ENCODE measurements at places on chromosomes 7 and 10.

DNA sequence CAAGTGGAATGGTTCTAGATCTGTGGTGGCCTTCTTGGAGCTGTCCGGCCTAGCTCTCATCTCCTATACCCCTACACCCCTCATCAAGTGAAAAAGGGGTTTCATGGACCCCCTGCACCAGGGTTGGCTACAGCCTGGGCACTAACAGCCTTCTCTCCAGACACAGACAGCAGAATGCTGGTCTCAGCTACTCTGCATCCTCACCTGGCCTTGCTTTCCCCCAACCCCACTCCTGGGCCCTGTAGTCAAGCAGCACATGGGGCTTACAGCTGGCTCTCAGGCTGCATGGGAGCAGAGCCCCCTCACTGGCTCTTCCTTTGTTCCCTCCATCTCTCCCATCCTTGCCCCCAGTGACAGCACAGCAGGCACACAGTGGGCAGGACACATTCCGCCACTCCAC lies 20.8 kb upstream of the TMEM273 start:
- DNase-seq: no peak

DNA sequence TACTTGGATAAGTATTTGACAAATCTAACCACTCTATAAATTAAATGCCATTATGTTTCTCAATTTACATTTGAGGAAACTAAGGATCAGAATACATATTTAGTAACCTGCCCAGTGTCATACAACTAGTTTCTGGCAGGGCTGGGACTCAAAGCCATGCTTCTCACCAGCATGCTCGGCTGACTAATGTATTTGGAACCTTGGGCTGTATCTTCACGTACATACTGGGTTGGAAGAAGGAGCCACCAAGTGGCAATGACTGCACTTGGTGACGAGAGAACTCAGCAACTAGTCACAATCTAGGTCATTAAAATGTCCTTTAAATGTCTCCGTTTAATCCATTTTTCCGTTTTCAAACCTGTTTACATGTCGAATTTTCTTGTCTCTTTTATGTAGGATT lies 42.9 kb downstream of the CHRM2 start:
- DNase-seq: no peak

DNA sequence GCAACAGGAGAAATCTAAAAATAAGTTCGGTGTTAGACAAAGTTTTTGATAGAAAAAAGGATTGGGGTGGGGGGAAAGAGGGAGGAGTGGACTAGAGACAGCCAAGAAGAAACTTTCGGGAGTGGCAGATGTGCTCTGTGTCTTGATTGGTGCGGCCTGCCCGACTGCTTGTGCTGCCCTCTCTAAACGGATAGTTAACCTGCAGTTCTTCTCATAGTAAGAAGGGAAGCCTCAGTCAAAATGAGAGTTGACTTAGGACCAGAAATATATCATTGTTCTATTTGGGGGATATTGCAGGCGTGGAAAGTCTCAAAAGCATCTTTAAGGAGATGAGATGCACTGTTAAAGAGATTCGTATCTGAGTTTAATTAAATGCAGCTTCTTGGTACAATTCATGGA lies 39.3 kb downstream of the UBE3C start:
- DNase-seq: no peak

GRCh38 chr10:32210306-32211045 lies 136.5 kb downstream of the EPC1 start:
- no peak for DNase-seq

GRCh38 chr7:44963364-44964290 lies 15.2 kb downstream of the MYO1G start:
- peak; percentile 51 for DNase-seq

GRCh38 chr10:111079781-111080180 lies 3.0 kb downstream of the ADRA2A start:
- no peak for DNase-seq

GRCh38 chr7:2524808-2525657 lies 5.5 kb downstream of the LFNG start:
- DNase-seq: no peak

DNA sequence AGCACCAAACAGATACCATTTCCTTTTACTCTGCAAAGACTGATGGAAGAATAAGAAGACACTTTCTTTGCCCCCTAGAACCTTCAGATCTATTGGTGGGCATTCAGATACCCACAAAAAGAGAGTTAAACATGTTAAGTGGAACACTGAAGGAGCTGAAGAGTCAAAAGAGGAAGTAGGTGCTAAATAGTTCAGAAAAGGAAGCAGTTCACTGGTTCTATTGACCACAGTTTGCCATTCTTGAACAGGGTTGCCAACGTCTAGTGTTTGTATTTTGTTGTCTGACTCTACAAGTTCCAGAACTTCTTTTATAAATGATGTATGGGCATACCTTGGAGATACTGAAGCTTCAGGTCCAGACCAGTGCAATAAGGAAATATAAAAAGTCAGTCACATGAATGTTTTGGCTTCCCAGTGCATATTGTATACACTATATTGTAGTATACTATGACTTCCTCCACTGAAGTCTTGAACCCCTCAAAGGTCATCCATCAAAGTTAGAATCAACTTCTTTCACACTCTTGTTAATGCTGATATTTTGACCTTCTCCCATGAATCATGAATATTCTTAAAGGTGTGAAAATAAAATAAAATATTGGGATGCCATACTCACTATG lies 47.5 kb upstream of the AGR3 start:
- no peak for DNase-seq

- no peak for DNase-seq
Measured at GRCh38 chr7:132412435-132412834, 163.8 kb downstream of the PLXNA4 start.

DNA sequence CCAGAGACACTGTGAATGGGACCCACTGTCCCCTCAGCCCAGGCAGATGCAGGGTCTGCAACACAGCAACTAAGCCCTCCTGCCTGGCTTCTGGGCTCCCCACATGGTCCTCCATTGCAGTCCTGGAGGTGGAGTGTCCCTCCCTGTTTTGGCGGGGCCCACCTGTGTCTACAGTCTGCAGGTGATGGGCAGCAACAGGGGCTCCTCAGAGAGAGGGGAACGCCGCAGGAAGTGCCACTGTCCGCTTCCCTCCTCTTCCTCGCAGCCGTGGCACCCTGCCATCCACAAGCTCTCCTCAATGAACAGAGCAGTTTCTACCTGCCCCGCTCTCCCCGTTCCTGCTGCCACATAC lies 9.3 kb downstream of the CAMK2G start:
- DNase-seq: no peak

GRCh38 chr10:35986756-35987502 lies 344.8 kb upstream of the FZD8 start:
- DNase-seq: no peak

DNA sequence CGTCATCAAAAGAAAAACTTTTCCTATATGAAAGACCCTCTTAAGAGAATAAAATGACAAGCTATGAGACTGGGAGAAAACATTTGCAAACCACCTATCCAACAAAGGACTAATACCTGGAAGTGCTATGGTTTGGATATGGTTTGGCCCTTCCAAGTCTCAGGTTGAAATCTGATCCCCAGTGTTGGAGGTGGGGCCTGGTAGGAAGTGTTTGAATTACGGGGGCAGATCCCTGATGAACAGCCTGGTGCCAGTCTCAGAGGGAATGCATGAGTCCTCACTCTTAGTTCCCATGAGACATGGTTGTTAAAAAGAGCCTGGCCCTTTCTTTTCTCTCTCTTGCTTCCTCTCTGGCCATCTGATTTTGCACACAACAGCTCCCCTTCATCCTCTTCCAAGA lies 6.3 kb downstream of the ALDH18A1 start:
- DNase-seq: no peak

DNA sequence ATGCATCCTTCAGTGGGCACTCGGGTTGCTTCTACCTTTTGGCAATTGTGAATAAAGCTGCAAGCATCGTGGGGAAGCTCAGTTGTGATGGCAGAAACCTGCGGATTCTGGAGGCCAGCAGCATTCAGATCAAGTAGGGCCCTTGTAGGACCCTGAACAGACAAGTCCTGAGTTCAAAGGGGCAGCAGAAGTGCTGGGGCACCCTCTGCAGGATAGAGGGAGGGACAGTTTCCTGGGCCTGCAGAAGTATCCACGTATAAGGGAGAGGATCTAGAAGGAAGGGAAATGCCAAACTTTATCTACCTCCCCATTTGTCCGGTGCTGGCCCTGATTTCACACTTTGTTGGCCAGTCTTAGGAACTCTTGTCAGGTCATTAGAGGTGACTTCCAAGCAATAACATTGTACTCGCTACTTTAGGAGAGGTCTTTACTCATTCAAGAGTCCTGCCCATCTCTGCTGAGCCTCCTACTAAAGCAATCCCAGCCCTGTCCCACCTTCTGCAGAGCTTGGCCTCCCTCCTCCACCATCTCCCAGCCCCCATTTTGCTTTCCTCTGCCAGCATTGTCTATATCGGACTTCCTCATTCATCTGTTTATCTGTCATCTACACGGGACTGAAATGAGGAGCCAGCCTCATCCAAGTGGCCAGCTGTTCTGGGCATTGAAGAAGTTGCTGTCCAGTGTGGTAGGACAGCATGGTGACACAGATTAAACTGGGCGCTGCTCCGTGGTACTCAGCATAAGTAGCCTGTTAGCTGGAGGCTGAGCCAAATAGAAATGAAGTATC lies 26.6 kb upstream of the R3HCC1L start:
- DNase-seq: no peak

Measured in stimulated activated effector memory CD8-positive, alpha-beta T cell treated with anti-CD3 and anti-CD28 coated beads, Interleukin-12 subunit alpha, Interleukin-12 subunit beta, amount 100 ng/mL, for 72 hours (primary cell).